ENCODE measurements at places on chromosomes 16 and 17.

DNA sequence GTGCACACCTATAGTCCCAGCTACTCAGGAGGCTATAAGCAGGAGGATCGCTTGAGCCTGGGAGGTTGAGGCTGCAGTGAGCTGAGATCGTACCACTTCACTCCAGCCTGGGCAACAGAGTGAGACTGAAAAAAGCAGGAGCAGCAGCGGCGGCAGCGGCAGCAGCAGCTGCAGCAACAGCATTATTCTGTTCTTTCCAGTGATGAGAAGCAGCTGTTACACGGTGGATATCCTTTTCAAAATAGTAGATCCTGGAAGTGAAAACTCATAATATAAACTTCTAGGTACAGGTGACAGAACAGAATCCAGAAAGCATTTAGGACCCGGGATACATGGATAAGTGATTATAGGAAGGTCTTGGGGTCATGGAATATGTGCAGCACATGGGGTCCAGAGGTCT, 17.8 kb upstream of the HNF1B start:
- DNase-seq, result no peak

- no peak for DNase-seq
These were observed 95.7 kb downstream of the WNT3 start for GRCh38 chr17:46722662-46723285.

GRCh38 chr17:54982399-54982798, 13.8 kb downstream of the STXBP4 start:
- no peak for DNase-seq

DNA sequence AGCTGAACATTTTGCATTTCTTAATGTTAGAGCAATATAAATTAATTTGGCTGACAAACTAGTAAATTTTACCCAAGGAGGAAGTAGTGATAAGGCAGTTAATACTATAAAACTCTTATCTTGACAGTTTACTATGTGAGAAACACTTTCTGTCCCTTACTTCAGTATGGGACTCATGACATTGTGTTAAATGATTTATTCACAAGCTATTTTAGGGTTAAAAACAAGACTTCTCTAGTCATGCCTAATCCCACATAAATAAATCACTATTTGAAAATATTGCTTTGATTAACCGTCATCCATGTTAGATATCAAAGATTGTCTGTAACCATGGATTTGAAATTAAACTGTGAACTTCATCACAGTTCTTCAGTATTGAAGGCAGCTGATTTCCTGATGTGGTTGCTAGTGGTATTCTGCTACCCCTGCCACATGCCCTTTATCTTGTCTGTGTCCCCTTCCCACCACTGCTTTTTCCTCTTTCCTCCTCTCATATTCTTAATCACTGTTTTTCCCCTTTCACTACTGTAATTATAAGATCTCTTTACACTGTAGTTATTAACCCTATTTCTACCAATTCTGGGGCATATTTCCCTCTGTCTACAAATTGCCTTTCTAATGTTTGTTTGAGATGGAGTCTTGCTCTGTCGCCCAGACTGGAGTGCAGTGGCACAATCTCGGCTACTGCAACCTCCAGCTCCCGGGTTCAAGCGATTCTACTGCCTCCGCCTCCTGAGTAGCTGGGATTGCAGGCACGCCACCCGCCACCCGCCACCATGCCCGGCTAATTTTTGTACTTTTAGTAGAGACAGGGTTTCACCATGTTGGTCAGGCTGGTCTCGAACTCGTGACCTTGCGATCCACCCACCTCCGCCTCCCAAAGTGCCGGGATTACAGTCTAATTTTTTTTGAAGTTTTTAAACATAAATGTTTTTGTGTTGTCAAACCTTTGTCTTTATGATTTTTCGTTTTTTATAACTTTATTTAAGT, 95.6 kb downstream of the STXBP4 start:
- no peak for DNase-seq

- no peak for DNase-seq
These were observed 140.1 kb downstream of the CLEC16A start for GRCh38 chr16:11084484-11084875.

DNA sequence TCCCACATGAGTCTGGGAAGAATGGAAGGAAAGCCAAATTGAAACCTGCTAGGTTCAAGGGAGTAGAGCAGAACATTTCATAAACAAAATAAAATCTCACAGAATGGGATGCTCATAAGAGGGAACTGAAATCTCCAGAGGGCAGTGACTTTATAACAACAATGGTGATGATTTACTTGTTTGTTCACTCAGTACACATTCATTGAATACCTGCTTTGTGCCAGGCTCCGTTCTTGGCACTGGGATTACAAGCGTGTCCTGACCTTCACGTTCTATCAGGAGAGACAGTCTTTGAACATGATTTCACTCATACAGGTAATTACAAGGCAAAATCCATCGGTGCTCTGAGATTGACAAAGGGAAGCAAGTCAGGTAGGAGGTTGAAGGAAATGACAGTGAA, 356.3 kb downstream of the HAPSTR1 start:
- DNase-seq, result no peak

GRCh38 chr17:43758497-43759174, at the start of gene SOST:
Gene SOST (minus strand): TSS chr17:43758791. CDS start chr17:43758741, 50 bp downstream.
- DNase-seq, result no peak

- DNase-seq, result no peak
These were observed 89.2 kb downstream of the SPECC1 start for GRCh38 chr17:20098314-20098713.

DNA sequence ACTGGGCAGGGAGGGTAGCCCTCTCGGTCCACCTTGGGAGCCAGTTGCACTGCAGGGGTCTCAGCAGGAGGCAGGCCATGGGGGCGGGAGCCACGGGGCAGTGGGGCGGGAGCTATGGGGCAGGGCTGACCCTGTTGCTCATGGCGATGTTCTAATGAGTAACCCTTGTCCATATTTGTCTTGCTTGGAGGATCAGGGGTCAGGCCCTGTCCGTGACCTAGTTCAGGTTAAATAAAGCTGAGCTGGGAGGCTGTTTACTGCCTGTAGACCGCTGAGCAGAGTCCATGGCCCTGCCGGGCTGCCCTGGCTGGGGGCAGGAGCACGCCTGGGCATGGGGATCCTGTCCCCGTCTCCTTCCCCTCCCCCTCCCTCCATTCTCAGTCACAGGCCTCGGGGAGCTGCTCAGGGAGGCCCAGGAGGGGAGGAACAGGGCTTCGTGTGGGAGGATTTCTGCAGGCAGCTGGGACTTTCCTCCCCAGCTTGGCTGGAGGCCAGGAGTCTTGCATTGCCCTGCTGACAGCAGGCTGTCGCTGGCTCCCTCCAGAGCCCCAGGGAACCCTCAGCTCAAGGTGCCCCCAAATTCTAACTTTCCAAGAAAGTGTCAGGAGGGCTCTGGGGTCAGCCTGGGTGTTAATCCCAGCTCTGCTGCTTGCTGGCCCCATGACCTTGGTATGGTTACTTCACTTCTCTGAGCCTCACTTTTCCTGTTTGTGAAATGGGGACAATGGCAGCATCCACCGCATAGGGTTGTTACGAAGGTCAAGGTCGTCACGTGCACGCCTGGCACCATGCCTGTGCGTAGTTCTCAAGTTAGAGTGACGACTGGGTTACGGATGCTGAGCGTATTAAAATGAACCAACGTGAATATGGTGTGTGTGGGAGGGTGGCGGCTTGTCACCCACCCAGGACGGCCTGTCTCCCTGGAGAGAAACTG, 6.1 kb upstream of the SERPINF2 start:
- DNase-seq, result no peak

DNA sequence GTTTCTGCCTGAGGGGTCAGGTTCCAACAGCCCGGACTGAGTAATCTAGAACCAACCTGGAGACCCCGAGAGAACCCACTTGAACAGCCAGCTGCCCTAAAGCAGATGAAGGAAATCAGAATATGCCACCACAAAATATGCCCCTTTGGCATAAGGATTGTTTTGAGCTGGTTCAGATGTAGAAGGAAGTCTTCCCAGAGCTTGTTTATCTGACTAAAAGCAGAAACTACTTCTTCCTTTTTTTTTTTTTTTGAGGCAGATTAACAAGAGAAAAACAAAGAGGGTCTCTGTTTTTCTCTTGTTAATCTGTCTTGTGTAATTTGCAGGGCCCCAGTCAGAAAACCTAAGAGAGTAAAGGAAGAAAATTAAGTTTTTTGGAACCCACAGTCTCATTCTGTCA, 53.0 kb downstream of the PECAM1 start:
- DNase-seq, result no peak

DNA sequence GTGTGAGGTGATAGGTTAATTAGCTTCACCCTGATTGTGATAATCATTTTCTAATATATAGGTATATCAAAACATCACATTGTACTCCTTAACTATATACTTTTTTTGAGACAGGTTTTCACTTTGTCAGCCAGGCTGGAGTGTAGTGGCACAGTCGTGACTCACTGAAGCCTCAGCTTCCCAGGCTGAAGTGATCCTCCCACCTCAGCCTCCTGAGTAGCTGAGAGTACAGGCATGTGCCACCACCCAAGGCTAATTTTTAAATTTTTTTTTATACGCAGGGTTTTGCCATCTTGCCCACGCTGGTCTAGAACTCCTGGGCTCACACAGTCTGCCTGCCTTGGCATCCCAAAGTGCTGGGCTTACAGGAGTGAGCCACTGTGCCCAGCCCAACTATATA, 455.3 kb upstream of the MAF start:
- DNase-seq, result no peak

DNA sequence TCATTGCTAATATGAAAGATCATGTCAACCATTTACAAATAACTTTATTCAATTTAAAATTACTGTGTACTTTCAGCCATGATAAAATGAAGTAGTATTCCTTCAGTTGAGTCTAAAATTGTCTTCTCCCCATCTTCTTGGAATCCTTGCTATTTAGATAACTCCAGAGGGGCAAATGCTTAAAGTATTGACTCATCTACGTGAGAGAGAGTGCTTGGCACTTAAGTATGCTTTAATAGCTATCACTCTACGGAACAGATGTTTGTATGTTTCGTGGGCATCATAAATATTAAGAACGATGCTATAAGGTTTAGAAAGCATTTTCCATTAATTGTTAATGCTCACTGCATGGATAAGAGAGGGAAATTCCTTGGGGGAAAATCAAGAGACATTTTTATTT, 69.3 kb upstream of the MED13 start:
- no peak for DNase-seq

DNA sequence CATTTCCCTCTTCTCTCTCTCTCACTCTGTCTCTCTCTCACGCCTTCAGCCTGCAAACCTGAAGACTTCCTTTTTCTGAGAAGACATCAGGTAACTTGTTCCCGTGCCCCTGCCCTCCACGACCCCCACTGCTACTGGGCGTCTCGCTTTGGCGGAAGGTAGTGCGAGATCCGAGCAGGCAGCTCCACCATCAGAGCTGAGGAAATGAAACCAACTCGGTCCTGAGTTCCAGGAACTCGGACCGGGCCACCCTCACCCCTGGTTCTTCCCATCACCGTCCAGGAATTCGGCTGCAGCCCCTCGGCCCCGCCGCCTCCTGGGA, 585 bp downstream of the MLKL start:
- peak; percentile 7 for DNase-seq

DNA sequence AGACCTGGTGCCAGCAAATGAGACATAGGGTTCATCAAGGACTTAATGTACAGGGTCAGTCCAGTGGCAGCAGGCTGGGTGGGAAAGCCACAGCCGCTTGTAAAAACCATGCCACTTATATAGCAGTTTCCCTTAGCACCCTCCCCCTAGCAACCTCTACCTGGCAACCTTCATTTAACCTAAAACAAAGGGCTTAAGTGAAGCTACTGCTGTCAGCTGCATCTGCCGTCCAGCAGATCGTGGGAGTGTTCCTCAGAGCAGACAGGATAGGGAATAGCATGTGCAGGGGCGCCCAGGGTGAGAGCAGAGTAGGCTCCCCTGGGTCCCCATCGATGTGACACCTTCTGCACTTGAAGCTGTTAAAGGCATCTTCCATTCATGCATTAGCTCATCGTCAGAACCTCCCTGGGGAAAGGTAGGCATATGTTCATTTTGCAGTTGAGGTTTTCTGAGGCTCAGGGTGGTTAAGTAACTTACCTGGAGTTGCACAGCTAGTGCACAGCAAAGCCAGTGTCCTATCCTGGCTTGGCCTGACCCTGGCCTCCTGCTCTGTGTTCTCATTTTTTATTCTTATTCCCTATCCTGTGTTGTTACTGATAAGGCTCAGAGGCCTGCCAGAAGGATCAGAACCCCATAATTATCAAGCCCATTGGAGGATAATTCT, 112.5 kb downstream of the SOCS1 start:
- no peak for DNase-seq

DNA sequence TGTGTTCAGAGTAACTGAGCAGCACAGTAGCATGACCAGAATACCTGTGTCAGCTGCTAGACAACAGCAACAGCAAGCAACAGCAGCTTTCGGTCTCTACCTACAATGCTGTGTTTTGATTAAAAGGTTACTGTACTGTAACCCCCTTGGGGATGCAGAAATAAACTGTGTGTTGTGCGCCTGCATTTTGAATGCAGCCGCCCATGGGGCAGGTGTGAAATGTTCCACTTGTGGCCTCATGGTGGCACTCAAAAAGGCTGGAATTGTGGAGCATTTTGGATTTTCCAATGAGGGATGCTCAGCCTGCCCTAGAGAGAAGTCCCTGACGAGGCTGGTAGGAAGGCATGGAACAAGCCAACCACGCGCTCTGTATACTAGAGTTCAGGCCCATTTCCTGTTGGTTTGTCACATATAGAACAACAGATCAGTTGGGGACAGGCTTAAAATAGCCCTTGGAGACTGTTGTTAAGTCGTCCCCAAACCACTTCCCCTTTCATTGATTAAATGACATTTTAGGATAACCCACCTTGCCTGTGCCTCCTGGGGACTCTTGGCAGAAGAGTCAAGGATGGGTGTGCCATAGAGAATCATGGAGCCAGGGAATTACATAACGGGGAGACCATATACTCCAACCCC, 27.1 kb downstream of the SCPEP1 start:
- no peak for DNase-seq

GRCh38 chr17:74831444-74832146, 28.1 kb downstream of the GRIN2C start:
- DNase-seq, result no peak

GRCh38 chr16:8137606-8138005, 452.7 kb downstream of the TMEM114 start:
- no peak for DNase-seq

GRCh38 chr16:84058664-84059063, 16.1 kb upstream of the SLC38A8 start:
- DNase-seq, result no peak

GRCh38 chr16:83992624-83993023, 24.6 kb downstream of the NECAB2 start:
- DNase-seq, result no peak

GRCh38 chr17:36545077-36545464, 352 bp downstream of the GGNBP2 start:
- DNase-seq, result no peak

DNA sequence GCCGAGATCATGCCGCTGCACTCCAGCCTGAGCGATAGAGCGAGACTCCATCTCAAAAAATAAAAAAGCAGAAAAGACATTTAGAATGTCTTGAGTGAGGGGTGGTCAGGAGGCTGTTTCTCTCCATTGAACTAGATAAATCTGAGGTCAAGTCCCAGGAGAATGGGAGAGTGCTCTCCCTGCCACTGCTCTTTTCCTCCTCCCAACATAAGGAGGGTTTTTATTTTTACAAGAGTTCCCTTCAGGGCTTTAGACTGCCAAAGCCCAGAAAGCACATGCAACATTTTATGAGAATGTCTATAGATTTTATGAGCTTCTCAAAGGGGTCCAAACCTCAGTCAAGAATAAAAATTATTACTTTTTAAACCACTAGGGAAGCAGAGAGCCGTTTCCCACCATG, 1.6 kb downstream of the RND2 start:
- DNase-seq, result no peak

- DNase-seq, result no peak
These were observed 41.6 kb downstream of the DCAKD start for GRCh38 chr17:45009676-45010467.

GRCh38 chr17:282912-283882, 69.4 kb downstream of the RPH3AL start:
- no peak for DNase-seq

- DNase-seq, result no peak
These were observed 30.4 kb upstream of the FBXW10B start for GRCh38 chr17:15649861-15650421.

Data from effector memory CD8-positive, alpha-beta T cell (primary cell).